Islet precursor cell (in vitro differentiated cells): ENCODE measurements at places on chromosomes 6 and 20.

DNA sequence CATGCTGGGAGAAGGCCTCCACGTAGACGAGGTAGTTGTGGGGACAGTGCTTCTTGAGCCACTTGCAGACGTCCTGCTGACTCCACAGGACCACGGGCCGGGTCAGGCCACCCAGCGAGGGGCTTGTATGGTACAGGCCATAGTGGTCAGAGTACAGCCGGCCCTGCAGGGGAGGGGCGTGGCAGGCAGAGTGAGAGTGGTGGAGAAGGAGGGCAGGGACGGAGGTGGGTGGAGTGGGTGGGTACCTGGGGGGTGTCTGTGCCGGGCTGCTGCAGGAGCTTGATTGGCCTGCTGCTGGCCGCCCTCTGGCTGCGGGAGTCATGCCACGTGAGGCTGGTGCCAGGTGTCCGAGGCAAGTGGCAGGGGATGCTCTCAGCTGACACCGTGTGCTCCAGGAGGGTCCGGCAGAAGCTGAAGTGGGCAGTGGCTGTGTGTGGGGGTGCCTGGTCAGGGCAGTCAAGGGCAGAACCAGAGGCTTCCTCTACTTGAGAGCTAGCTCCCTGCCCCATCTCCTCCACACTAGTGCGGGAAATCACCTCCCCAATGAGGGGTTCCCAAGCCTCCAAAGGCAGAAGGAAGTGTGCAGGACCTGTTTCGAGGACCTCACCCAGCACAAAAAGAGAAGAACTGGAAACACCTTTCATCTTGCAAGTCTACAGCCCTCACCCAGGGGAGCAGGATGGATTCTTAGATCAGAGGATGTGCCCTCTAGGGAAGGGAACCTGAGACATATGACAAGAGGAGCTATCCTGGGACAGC is 2.3 kb downstream of the SAMD10 start:
- peak; percentile 53 for DNase-seq

DNA sequence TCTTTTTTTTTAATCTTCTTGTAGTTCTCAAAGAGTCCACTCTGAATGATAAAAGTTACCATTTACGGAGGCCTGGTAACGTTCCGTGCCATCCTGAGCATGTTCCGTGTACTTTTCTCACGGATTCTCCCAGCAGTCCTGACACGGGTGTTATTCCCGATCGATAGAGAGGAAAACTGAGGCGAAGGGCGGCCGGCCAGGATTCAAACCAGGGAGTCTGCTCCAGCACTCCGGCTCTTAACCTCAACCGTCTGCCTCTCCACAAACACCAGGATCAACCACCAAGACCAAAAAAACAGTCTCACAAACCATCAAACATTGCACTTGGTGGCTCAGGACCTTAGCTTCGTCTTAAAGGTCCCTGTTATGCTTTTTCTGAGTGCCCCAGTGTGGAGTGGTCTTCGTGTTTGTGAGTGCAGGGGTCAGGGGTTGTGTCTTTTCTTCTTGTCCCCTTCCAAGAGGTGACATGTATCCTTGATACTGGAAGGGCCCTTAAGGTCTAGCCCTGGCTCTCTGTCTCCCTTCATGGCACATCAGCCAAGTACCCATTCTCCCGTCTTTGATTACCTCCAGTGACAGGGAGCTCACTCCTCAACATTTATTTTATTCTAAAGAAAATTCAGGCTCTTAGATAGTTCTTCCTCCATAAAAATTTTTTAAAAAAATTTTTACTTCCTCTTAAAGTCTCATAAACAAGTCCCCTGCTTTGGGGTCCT is 35.1 kb downstream of the SRC start:
- DNase-seq = peak; percentile 31

DNA sequence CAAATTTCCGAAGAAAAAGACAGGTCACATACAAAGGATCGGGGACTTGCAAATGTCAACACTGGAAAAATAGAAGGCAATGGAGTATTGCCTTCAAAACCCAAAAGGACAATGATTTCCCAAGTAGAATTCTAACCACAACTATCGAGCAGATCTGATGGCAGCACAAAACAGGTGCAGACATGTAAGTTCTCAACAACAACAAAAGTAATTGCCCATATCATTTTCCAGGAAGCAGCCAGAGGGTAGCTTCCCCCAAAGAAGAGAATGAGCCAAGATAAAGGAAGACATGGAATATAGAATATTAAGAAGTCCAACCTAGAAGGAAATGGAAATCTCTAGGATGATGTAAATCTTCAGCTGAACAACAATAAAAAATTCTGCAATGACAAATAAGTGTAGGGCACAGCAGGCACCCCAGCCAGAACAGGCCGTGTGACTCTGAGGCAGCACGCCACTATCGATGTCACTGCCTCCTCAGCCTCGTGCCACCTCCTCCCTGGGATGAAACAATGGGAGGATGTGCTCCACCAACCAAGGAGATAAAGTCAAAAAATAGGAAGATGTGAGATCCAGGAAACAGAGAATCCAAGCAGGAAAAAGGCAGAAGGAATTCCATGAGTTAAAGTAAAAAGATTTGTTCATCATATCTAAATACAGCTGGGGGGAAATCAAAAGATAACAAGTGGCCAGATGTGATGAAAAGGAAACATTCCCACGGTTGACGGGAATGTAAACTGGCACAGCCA is 34.1 kb downstream of the SERPINB1 start:
- DNase-seq = no peak

GRCh38 chr6:150448221-150448620 is 79.4 kb downstream of the IYD start:
- no peak for DNase-seq

GRCh38 chr6:34001706-34002621 is 143.9 kb downstream of the GRM4 start:
- no peak for DNase-seq

- no peak for DNase-seq
These were observed 14.4 kb downstream of the CYB5R4 start for GRCh38 chr6:83873869-83874268.

GRCh38 chr6:151998784-151999183 is 191.3 kb downstream of the ESR1 start:
- no peak for DNase-seq

DNA sequence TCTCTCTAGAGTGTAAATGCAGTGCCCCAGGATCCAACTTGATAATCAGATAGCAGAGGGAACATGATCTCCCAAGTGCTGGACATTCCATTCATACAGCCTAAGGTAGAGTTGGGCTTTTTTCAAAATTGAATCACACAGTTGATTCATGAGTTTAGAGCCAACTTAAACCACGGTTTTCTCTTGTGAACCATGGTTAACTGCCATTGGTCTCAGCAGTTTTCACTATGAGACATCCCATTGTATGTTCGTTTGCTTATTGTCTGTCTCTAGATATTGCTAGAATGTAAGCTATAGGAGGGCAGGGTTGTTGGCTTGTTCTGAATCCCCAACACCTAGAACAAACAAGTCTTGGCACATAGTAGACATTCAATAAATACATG is 37.2 kb upstream of the TAF8 start:
- no peak for DNase-seq

- DNase-seq = no peak
These were observed 1509.0 kb downstream of the GRIK2 start for GRCh38 chr6:102902471-102902870.

GRCh38 chr6:42610416-42610815 is 46.6 kb downstream of the UBR2 start:
- DNase-seq = no peak

DNA sequence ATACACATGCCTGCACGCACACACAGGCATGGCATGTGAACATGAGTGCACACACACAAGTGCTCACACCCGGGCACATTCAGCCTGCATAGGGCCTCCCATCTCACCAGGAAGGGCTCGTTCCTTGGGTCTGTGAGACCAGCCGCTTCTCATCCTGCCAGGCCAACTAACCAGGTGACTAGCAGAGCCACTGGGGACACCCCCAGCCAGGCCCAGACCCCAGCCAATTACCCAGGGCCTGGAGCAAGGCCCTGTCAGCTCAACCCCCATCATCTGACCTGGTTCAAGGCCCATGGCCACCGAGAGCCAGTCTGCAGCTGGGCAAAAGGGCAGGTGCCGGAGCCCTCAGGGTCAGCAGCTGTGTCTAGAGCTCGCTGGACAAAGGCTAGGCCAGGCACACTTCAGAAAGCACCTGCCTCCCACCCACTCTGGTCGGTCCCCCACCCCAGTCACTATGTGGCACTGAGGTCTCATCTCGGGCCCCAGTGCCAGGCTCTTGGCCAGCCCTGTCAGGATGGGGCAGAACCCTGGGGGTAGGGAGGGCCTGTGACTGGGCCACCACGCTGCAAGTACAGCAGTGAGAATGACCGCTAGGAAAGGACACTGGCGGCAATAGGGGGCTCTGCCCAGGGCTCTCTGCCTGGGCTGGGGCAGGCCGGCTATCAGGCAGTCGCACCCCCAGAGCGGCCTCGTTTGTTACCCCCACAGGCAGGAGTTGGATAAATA is 26.8 kb upstream of the MRGBP start:
- DNase-seq = no peak

GRCh38 chr6:158707120-158707820 is 57.4 kb downstream of the SYTL3 start:
- peak; percentile 96 for DNase-seq

DNA sequence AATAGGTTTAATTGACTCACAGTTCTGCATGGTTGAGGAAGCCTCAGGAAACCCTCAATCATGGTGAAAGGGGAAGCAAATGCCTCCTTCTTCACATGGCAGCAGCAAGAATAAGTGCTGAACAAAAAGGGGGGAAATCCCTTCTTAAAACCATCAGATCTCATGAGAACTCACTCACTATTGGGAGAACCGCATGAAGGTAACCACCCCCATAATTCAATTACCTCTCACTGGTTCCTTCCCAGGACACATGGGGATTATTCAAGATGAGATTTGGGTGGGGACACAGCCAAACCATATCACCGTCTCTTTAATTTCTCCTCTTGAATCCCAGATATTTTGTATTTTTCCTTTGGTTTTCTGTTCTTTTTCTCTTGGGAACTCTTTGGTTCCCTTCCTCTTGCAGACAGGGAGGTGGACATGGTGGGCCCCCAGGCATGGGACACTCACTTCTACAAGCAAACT is 223.6 kb downstream of the TBXT start:
- DNase-seq = no peak

GRCh38 chr6:44672841-44673240 is 285.3 kb downstream of the CDC5L start:
- peak; percentile 97 for DNase-seq

- DNase-seq = no peak
These were observed 343.8 kb downstream of the SYNE1 start for GRCh38 chr6:152293404-152293803.

DNA sequence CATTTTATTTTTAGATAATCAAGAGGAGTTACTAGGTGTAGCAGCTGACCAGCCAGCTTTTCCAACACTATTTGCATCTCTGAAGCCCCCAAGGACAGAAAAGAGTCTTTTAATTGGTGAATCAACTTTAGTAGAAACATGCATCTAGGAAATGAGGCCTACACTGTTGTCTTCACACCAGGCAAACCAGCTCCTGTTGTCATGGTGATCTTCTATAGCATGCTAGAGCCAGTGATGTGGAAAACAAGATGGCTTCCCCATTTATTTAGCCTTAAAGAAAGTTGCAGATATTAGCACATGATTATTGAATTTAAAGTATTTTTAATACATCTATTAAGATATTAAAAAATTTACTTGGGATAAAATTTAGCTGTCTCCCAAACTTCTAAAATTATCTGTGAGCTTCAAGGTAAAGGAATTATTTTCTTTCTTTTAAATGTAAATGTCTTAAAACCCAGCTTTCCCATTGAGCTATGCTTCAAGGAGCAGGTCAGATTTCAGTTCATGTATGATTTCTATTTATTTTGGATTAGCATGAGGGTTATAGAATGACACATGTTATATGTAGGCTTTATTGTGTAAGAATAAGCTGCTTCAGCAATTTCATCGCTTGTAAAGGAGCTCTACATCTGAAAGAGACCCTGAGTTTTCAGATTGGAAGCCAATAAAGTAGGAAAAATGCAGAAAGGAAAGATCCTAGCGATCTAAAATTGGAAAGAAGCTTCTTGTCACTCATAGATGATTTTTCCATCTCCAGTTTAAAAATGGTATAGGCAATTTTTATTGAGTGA is 564.9 kb upstream of the CITED2 start:
- DNase-seq = no peak

DNA sequence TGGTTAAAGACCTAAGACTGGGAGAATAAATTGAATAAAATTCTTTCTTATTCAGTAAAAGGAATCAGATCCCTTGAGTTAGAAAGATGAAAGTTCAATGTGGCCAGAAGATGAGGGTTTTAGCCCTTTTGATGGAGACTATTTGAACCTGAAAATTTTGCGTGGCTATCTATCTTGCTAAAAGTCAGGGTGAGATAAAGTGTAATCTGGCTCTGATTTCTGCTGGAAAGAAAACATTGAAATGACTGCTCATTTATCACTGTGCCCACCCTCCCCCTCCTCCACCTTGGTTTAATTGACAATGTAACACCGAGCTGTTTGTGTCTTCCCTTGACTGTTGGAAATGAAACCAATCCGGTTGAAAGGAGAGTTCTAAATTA is 32.9 kb upstream of the TCF21 start:
- DNase-seq = no peak

DNA sequence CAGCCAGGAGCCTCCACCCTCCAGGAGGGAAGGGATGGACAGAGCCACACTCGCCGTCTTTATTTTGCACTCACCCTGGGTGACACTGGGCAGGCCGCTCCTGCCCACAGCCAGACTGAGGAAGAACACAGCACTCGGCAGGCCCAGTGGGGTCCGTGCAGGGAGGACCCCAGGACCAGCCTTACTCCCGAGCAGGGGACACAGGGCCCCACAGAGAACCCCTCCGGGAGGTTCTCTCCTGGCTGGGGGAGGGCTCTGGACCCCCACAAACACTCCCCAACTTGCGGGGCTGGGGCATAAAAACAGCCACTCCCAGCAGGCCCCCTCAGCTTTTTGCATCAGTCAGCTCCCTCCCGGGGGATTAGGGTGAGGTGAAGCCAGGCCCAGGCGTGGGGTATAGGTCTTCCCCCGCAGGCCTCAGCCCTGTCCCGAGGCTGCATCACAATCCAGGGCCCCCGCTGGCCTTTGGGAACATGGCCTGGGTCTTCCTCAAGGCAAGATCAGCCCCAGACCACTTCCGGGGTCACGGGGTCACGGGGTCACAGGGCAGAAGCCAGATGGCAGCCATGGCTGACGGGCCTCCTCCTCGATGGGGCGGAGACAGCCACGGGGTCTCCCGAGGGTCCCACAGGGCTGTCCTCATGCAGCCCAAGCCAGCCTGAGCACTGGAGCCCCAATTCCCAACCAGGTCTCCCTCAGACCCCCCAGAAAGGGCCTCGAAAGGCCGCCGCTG is 3.2 kb downstream of the TNFRSF6B start:
- DNase-seq = peak; percentile 46

- no peak for DNase-seq
These were observed 42.9 kb upstream of the BHLHE23 start for GRCh38 chr20:63049561-63050221.

DNA sequence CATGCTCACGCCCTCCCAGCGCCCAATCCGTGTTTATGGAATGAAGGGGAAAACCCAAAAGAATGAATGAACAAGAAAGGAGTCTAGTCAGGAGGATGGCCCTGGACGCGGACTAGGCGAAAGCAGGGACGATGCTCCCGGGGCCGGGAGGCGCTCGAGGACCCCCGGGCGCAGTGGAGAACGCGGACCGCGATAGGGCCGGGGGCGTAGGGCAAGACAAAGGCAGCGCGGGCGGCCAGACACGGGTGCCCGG is 758 bp downstream of the GCLC start:
- peak; percentile 64 for DNase-seq

- no peak for DNase-seq
These were observed 10.9 kb upstream of the F13A1 start for GRCh38 chr6:6331393-6331792.

GRCh38 chr6:90894285-90895130 is 307.6 kb upstream of the MAP3K7 start:
- DNase-seq = peak; percentile 53
